ENCODE measurements at places on chromosomes 3 and 15.

GRCh38 chr3:171028779-171029232 is 2.3 kb upstream of the SLC2A2 start:
- peak; percentile 88 for DNase-seq

DNA sequence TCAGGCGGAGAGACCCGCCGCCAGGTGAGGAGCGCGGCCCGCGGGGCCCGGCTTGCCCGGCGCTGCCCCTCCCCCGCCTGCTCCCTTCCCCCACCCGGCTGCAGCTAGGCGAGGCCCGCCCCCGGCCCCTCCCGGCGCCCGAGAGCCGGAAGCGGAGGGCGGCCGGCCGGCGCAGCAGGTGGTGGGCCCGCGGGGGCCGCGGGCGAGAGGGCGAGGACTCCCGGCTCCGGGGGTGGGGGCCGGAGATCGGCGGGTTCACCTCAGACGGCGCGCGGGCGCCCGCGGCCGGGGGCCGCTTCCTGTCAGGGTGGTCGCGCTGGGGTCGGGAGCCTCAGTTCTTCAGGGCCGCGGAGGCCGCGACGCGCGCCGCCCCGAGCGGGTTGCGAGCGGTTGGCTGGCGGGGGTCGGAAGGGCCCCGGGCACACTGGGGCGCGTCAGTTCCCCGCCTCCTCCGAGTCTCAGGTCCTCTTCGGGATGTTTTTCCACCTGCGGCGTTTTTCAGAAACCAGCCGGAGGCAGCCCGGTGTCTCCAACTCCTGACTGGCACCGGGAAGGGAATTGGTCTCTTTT is 395 bp downstream of the ZFAND6 start:
- DNase-seq: no peak

DNA sequence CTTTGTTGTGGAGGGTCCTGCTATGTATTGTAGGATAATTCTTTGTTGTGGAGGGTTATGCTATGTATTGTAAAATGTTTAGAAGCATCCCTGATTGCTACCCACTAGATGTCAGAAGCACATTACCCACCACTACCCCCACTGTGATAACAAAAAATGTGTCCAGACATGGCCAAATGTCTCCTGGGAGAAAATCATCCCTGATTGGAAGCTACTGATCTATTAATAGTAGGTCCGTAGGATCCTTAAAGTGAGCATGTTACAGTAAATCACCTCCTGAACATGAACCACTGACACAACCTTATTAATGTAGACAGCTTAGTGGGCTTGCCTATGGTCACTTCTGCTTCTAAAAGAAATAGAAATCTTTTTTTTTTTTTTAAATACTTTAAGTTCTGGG is 884.6 kb downstream of the AGBL1 start:
- DNase-seq: no peak

DNA sequence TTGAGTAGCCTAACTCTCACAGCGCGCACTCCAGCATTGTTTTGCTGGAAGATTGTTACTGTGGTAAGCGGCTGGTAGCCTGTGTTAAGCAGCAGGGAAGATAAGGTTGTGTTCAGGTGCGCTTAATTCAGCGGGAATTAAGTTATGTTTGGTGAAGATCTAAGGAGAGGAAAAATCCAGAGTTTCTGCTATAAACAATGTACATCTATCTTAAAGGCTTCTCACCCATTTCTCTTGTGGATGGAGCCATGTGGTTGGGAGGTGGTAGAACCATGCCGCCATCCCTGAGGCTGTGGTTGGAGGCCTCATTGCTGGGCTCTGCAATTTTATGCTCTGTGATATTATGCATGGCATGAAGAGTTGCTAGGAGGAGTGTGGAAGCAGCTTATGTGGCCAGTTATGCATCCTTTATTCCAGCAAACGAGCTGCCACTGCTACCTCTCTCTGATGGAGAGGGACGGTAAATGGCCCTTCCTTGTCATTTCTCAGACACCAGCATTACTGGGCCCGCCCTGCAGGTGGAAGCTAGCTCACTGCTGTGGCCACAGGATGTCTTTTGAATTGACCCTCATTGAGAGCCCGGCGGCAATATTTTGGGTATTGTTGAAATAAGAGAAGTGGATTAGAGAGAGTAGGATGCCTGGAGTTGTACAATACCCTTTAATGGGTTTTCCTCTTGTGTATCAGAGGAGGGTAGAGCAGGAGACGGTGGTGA is 1.3 kb downstream of the MINAR1 start:
- DNase-seq: no peak

GRCh38 chr3:51998774-51999173 is 3.1 kb upstream of the RPL29 start:
- no peak for DNase-seq

GRCh38 chr3:104629038-104629437 is 737.7 kb upstream of the ALCAM start:
- DNase-seq: peak; percentile 39

DNA sequence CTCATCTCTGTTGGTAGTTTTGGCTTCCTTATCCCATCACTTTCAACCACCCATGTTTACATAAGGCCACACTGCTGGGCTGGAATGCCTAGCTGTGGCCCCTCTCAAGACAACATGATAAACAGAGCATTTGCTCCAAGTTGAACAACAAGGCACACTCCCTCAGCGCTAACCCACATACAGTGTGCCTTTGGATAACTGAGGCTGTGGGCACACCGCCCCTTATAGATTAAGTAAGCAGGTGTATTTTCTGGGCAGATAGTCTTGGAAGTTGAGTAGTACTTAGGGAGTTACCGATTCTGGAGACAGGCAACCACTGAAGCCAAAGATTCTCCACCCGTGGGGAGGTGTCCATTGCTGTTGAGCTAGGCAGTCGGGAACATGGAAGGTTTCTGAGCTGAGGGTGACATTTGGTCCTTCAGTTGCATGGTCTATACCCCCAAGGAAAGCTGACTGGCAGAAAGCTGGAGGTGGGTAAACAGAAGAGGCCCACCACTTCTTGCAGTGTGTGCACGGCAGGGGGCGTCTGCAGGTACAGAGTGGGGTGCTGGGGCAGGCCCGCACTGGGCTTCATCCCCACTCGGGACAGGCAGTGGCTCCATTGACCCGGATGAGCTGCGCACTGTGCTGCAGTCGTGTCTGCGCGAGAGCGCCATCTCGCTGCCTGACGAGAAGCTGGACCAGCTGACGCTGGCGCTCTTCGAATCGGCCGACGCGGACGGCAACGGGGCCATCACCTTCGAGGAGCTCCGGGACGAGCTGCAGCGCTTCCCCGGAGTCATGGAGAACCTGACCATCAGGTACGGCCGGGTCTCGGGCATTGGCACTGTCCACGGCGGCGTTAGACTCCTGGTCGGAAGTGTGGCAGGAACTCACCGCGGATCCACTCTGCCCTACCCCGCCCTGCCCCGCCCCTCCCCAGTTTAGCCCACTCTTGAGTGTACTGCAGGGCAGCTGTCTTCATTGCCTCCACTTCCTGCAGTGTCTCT is 16.8 kb downstream of the NOX5 start:
- no peak for DNase-seq

DNA sequence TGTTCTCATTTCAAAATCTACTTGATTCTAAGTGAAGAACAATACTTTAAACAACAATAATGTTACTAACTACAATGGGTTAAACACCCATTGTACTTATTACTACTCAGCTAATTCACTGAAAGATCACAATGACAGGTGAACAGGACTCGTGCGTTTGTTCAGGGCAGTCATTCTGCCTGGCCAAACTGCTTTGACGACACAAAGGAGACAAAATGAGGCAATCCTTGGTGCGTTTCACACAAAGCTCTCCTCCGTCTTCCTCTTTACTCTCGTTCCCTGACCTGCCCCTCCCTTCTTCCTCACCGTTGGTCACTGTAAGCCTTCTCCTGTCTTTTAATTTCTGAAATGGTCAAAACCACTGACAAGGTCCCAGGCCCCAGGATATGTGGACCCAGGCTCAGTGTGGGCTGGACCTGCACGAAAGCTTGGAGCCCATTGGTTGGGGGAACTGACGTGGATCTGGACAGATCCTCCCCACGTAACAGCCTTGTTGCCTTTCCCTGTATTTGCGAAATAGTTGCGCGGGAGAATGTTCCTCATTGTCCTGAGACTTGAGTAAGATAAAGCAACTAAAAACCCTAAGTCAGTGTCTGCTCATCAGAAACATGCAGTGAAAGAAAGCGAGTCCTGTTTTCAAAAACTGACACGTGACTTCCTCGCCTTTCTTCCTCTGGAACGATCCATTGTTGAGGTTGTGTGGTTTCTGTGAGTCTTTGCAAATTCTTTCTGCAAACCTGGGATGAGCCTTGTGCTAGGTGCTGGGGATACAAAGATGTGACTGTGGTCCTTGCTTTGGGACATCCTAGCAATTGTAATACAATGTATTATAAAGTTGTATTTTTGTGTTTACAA is 147.1 kb upstream of the RGMA start:
- DNase-seq: no peak

DNA sequence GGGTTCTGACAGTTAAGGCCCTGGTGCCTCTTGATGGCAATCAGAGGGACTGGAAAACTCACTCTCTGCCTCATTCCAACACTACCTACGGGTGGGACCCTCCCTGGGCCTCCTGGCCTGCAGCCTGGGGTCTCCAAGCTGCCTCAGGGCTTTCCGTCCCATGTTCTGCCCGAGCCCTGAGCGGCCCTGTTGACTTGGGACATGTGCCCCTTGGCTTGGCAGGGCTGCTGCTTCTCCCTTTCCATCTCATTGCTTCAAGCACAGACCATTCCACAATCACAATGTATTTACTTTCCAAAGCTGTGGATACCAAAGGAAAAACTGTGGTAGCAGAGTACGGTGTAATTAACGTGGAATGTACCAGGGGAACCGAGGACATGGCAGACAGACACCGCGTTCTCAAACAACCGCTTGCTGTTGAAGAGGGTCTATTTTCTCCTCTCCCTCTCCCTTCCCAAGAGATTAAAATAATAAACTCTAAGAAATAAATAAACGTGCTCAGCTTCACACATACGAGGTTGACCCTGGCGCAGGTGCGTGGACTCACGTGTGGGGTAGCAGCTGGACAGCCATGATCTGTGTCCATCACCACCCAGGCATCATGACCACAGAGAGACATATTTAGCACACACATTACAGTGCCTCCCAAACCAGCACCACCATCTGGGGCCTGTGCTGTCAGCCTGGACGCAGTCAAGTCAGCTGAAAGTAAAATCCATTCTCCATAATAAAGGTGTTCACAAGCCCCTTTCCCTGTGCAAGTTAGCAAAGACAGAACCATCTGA is 172.0 kb downstream of the XXYLT1 start:
- DNase-seq: no peak

GRCh38 chr3:156483426-156483825 is 71.5 kb downstream of the SSR3 start:
- DNase-seq: peak; percentile 55

DNA sequence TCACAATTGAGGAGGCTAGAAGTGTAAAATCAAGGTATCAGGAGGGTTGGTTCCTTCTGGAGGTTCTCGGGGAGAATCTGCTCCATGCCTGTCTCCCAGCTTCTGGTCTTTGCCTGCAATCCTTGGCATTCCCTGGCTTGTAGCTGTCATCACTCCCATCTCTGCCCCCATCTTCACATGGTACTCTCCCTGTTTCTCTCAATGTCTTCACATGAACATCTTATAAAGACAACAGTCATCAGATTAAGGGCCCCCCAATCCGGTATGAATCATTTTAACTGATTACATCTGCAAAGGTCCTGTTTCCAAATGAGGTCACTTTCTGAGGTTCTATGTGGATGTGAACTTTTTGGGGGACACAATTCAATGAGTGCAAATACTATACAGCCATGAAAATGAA is 113.0 kb upstream of the GALNT15 start:
- no peak for DNase-seq

GRCh38 chr3:50580683-50581458 is 11.5 kb downstream of the HEMK1 start:
- DNase-seq: no peak

DNA sequence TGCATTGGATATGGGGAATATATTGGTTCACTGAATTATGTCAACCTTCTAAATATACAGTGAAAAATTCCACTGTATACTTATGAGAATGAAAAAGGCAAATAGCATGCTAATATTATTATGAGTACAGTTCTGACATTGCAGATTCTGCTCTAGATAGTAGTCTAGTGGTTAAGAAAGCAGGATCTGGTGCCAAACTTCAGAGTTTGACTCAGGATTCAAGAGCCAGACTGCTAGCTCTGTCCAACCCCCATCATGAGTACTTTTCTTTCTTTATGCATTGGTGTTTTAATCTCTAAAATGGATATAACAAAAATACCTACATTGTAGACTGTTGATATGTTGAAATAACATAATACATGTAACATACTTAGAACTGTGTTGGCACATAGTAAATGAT is 57.3 kb upstream of the PLSCR4 start:
- DNase-seq: peak; percentile 55
